Dorsolateral prefrontal cortex (tissue), 122 donors: ENCODE measurements at places on chromosomes 2 and 18.
A peak's percentile ranks its signal among the peaks of the same experiment; 100 is the strongest.

DNA sequence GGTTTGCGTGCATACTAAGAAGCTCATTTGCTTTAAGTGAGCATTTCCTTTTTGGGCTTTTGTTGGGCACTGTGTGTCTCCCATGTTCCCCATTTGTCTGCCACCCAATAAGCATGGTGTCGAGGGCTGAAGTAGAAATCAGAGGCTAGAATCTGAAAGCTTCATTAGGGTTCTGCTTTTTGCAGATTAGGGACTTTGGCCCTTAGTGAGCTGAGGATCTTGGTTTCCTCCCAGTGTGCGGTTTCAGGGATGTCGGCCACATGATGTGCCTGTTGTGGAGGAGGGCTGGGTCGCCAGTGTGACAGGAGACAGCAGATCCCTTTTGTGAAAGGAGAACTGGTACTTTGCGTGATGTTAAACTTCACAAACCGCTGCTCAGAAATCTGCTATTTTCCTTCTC lies 41.1 kb downstream of the PLEKHB2 start:
- DNase-seq = no peak

DNA sequence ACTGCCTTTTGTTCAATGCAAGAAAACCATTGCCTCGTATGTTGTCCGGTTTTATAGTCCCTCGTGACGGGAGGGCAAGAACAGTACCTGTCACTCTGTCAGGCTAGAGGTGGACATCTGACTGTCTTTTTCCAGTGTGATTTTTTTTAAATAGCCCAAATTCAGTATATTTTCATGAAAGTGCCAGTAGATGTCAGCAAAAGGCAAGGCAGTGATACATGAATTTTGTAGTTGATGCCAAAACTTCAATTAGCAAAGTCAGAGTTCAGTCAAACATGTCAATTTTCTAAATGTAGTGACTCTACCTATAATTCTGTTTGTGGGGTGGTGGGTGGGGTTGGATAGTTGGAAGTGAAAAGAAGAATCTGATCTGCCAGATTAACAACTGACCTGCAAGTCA lies 296.0 kb upstream of the MC4R start:
- DNase-seq = no peak

DNA sequence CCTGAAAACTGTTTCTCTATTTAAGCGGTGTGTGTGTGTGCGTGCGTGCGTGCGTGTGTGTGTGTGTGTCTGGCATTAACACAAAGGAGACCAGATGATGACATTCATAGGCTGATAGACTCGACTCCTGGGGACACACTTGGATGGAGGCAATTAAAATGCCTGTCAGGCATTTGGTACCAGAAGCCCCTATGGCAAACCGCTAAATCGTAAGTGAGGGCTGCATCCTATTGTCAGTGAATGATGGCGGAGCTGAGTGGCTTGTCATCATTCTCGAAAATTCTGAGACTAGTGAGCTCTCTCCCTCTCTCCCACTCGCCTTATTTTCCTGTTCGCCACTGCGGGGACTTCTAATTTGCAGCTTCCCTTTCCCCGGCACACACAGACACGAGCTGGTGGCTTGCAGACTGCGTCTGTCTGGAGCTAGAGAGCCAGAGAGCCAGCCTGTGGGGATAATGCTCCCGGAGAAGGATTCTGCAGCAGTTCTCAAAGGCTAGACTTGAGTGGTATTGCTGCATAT lies 155.4 kb downstream of the MAP2 start:
- peak; percentile 76 for DNase-seq

- no peak for DNase-seq
Observed at GRCh38 chr2:202944408-202944807, 32.3 kb downstream of the CARF start.

DNA sequence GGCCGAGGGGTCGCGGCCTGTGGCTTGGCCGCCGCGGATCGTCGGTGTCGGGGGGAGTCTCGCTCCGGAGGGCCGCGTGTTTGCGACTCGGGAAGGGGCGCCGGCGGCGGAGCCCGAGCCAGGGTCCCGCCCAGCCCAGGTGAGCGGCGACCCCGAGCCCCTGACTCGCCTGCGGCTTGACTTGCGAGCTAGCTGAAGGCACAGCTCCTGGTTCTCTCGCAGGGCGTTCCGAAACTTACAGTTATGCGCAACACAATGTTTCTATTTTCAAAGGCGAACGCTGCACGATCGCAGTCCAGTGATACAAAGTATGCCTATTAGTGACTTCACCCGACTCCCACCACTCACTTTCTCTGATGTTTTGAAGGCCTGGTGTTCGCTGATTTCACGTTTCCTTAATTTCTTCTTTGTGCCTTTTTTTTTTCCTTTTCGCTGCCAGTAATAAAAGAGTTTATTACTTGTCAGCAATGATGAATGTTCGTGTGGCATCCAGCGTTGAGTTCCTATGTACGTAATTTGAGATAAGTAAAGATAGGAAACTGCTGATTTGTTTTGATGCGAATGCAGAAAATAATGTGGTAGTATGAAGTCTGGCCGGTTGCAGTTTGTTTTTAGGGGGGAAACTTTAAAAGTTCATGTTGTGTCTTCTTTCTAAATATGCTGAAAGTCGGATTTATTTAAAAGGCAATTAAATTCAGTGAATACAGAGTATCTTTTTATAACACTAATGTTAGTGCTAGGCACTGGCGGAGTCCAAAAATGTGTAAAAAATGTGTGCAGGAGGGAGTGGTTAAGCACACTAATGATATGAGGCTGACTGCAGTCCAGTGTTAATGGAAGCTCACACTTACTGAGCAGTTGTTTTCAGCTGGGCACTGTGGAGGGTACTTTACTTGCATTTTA lies 706 bp downstream of the UBXN2A start:
- no peak for DNase-seq

GRCh38 chr18:42736074-42736473 lies 379.4 kb downstream of the RIT2 start:
- DNase-seq = no peak
